Keratinocyte (primary cell): ENCODE measurements at places on chromosomes 1 and 21. TPM values are rescaled to one million over a fixed set of nuclear protein-coding genes. Genes with fewer than 3 reads are reported as not detected.

The CELA2A gene
- polyA plus RNA-seq: not detected in 3 replicates

The CD5L gene
- polyA plus RNA-seq: not detected in 3 replicates

The AGPAT3 gene
- 21.6 to 23.4 TPM (median 21.7 TPM) in 3 replicates for polyA plus RNA-seq

The ISG20L2 gene
- 48.1 to 56.6 TPM (median 48.6 TPM) in 3 replicates for polyA plus RNA-seq

The SYT2 gene
- polyA plus RNA-seq: 0.01 TPM in 2 of 3 replicates, not detected in the other

The EPHA2 gene
- polyA plus RNA-seq: 55.6 to 70.9 TPM (median 60.3 TPM) in 3 replicates

The GPR157 gene
- 4.4 to 6.5 TPM (median 6.1 TPM) in 3 replicates for polyA plus RNA-seq

The HEYL gene
- not detected in 3 replicates for polyA plus RNA-seq

The SLAMF9 gene
- polyA plus RNA-seq: 0.31 to 0.57 TPM (median 0.41 TPM) in 3 replicates

The BMP8B gene
- polyA plus RNA-seq: 0.03 to 0.04 TPM in 2 of 3 replicates, not detected in the other

The LCE1B gene
- polyA plus RNA-seq: 0.34 to 0.57 TPM (median 0.48 TPM) in 3 replicates

The TNFRSF1B gene
- 0.02 to 0.04 TPM (median 0.04 TPM) in 3 replicates for polyA plus RNA-seq

- peak; percentile 19 for DNase-seq
Measured at GRCh38 chr1:39828734-39829133, 40.1 kb upstream of the BMP8B start.

- DNase-seq: no peak
Measured at GRCh38 chr1:172935062-172935592, 115.6 kb downstream of the TNFSF18 start.

DNA sequence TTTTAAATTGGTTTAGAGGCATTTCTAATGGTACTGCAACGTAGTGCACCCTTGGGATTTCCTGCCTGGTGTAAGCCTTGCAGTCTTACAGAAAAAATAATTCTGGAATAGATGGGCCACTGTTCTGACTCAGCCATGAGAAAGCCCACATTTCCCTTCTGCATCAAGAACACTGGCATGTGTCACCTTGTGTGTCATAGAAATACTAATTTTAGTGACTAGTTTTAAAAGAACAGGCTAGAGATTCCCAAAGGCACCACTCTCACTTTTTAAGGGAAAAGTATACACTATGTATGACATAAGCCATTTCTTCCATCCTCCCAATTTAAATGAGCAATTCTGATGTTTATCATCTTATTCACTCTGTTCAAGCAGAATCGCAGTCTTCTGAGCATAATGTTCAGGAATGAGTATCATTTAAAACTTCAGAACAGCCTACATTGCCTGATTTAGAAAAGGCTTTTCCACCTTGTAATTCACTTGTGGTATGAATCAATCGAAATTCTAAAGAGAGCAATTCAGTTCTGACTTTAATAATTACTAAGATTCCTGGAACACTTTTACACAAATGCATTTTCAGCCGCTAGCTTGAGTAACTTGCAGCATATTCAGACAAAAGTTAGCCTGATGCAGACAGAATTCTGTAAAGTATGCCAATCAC, 18.8 kb downstream of the RGS13 start:
- DNase-seq: no peak

DNA sequence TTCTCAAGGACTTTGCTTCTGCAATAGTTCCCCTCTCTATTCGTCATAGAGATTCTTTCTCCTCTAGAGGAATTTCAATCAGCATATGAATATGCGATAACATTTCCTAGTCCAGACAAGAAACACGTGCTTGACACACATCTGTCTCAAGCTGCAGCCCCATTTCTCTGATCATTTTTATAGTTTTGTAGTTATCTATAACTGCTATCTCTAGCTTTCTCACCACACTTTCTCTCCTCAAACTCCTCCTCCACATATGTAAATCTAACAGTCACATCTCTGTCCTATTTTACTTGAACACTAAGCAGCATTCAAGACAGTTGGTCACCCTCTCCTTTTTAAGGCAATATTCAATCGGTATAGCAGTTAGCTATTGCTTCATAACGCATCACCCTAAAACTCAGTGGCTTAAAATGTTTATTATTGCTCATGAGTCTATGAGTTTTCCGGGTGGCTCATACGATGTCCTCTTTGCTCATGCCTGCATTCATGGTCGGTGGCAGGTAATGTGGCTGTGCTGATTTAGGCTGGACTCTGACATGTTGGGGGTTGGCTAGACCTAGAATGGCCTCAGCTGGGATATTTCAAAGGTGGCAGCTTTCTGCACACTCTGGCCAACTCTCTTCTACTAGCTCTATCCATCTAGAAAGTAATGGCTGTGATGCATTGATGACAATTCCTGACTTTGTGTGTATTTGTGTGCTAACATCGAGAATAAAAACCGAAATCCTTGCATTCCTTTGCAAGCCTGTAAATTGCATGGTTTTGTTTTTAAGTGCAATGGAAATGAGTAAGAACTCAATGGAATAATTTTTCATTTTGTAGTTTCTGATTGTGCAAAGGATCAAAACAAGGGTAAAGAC, 20.6 kb downstream of the ATP6V1G3 start:
- no peak for DNase-seq

- peak; percentile 93 for DNase-seq
Measured at GRCh38 chr21:29073222-29074006, at the start of gene CCT8. Gene CCT8, minus strand, starts transcription at chr21:29073648. Its CDS starts 58 bp downstream, at chr21:29073590.

- DNase-seq: no peak
Measured at GRCh38 chr1:19209439-19209989, 552 bp downstream of the UBR4 start.

DNA sequence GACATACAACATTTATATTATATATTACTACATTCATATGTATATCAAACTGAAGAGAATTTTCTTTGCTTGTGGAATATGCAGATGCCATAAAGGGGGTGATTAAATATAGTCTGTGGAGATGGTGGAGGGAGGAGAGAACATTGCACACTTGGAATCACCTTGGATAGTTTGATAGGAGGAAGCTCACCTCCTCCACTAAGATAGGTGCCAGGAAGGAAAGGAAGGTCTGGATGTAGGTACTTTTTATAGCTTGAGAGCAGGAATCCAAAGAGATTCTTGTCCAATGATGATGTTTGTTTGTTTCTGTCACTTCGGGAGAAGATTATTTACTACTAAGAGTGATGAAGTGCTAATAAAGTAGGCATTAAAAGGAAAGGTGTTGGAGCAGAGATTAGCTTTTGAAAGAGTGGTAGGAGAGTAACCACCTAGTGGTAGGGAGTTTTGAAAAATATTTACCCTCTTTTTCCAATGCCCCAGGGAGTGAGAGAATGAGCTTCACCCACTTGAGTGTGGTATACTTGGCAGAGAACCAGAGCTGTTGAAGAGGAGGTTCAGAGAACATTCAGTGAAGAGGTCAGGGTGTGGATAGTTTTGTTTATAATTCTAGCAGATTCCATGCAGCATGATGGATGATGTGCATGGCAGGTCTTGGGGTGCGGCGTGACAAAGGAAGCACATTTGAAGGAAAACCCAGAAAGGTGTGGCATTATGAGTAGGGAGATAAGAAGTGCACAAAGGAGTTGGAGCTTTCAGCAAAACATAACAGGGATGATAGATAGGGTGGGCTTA, 145.0 kb downstream of the PATJ start:
- DNase-seq: no peak

GRCh38 chr1:119565131-119565772, 58.2 kb downstream of the HSD3B1 start:
- DNase-seq: no peak

DNA sequence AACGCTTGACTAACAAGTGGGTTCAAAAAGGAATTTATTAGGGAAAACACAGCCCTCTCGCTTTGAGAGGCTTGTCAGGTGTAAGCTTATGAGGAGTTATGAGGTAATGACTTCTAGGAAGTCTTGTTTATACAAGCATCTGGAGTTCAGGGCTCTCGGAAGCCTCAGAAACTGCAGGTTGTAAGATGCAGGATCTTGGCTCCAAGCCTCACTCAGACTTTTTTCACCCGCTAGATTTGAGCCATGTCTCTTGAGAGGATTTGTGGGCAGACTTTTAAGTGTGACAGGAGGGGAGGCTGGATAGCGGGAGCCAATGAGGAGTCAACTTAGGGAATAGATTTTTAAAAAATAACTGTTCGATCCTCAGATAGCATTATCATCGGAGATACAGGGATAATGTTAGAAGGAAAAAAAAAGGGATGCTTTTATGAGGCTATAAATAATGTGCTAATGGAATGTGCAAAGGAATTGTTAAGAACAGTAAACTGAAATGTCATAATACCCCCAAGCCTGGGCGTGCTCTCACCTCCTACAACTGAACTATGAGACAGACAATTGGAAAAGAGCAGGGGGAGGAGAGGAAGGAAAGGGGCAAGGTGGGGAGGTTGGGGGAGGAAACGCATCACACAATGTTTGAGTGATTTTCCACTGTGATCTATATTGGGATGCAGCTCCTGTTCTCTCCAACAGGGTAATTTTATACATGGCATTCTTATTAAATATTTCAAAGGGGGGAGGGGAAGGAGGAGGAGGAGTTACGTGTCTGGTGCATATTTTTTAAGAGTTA, 107.4 kb upstream of the ESRRG start:
- no peak for DNase-seq

DNA sequence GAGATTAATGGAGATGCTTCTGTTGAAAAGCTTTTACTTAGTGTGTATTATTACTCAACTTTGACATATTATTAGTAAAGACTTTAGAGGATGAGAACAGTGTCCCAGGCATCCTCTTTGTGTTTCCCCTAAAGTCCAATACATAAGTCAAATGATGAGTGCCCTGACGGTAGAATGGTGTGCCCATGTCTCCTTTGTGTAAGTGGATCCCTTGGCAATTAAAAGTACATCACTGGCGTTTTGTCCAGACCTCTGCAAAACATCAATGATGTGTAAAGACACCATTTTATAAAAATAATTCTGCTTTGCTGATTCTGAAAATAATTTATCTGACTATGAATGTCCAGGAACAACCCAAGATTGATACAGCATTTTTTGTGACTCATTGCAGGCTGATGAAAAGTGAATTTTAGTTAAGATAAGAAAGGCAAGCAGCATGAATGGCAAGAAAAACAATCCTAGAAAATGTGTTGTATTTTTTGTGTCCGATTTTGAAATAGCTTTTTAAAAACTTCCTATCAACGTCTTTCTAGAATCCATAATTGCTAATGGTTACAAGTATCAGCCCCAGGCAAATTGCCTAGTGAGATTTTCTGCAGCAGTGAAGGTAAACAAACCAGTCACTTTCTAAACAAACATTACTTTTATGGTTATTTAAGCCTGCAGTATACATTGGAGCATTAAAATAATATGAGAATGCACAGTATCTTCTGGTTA, 251.5 kb downstream of the PTPRC start:
- no peak for DNase-seq

DNA sequence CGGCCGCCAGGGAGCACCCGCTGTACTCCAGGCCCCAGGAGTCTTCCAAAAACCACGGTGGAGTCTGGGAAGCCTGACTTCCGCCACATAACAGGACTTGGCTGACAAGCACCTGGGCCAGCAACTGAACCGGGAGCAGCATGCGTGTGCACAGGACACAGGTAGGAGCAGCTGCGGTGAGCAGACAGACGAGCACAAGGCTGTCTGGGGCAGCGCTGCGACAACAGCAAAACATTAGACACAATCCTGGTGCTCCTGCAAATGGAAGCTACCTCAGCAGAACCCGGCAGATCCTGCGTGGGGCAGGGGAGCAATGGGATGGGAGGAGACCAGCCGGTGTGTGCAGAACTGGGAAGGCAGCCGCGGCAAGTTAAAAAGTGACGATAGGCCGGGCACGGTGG, 80.4 kb downstream of the NPHP4 start:
- no peak for DNase-seq

DNA sequence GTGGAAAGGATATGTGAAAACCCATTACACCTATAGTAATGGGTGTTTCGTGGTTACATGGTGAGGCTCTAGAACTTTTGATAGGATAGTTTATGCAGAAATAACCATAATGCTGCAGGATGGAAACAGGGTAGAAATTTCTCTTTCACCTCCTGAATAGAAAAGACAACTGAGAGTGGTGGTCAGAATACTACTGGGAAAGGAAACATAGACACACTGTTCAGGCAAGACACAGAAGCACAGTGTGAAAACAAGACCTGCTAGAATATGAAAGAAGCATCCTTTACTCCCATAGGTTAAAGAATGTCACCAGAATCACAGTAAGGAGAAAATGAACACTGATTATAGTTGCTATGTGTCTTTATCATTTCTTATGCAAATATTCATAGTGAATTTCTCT, 496.6 kb downstream of the DPYD start:
- no peak for DNase-seq

- no peak for DNase-seq
Measured at GRCh38 chr1:213131851-213132655, 81.0 kb downstream of the RPS6KC1 start.

DNA sequence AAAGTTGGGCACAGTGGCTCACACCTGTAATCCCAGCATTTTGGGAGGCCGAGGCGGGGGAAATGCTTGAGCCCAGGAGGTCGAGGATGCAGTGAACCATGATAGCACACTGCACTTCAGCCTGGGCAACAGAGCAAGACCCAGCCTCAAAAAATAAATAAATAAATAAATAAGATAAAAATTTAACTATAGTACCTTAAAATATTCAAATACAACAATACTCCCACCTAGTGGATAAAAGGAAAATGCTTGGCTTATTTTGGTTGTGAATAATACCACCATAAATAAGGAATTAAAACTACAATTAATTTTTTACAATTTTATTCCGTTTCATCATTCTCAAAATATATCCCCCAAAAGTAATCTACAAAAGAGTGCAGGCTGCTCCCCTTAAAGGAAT, 8.1 kb downstream of the PSMG1 start:
- DNase-seq: no peak

DNA sequence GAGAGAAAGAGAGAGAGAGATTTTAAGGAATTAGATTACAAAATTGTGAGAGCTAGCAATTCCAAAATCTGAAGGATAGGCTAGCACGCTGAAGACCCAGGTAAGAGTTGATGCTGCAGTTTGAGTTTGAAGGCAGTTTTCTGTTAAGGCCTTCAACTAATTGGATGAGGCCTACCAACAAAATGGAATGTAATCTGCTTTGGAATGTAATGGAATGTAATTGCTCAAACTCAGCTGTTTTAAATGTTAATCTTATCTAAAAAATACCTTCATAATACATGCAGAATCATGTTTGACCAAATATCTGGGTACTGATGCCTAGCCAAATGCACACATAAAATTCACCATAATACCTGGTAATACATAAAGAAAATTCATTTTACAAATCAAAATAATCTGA, 976.1 kb downstream of the LTN1 start:
- DNase-seq: no peak

- no peak for DNase-seq
Measured at GRCh38 chr1:179821524-179821923, 56.1 kb downstream of the TOR1AIP2 start.

DNA sequence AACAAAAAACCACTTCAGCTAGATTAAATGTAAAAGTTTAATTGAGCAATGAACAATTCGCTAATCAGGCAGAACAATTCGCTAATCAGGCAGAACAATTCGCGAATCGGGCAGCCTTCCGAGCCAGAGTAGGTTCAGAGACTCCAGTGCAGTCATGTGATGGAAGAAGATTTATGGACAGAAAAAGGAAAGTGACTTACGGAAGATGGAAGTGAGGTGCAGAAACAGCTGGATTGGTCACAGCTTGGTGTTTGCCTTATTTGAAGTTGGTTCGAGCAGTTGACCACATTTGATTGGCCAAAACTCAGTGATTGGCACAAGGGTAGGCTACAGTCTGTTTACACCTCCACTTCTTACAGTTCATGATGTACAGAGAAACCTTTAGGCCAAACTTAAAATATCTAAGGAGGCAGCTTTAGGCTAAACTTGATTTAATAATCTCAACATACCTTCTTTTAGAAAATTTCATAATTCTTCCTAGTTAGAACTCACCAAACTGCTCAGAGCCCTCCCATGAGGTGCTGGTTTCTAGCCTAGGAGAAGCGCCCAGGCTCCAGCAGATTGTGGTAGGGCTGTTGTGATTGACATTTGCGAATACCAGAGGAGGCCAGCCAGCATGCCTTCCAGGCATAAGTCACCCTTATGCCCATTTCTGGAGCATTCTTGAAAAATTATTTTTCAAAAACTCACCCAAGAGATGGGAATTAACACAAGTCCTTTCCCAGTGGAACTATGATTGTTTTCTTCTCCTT, 22.8 kb upstream of the KCNC4 start:
- DNase-seq: no peak
